ENCODE measurements at places on chromosomes 7 and 10.

DNA sequence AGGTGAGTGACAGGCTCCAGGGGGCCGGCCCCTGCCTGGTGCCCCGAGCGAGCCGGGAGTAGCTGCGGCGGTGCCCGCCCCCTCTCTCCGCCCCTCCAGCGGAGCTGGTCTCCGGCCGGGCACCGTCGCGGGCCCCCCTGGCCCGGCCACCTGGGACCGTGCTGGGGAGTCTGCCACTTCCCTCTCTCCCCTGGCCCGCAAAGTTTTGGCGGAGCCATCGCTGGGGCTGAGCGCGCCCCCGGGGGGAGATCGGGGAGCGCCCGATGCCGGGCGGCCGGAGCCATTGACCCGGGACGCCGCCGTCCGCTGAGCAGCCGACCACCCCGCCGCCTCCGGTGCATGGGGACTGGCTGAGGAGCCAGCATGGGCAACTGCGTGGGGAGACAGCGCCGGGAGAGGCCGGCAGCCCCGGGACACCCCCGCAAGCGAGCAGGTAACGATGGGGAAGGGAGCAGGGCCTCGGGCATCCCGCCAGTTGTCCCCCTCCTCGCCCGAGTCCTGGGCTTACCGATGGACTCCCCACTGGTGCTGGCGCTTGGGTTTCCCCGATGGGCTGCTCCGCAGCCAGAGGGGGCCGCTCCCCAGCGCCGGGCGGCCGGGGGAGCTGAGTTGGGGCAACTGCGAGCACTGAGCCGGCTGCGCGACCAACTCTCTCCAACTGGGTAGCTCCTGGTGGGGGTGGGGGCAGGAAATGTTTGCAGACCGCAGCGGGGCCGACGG lies at the start of gene UBTD1:
UBTD1 (plus strand) TSS at position 84 of the 720 bp plus-strand sequence; CDS start at position 364, 280 bp downstream.
- DNase-seq: no peak

DNA sequence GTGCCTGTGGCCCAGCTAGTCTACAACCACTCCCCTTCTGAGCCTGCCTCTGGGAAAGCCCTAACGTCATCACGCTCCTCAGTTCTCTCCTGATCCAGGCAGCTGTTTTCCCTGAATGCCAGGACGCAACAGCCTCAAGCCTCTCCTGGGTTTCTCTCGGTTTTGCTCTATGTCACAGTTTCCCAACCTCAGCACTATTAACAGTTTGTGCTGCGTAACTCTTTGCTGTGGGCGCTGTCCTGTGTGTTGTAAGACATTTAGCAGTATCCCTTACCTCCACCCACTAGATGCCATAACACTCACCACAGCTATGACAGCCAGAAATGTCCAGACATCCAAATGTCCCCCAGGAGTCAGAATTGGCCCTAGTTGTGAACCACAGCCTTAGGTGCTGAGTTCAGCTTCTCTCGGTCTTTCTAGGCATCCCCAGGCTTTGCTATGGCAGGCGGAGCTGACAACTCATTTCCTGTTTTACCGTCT lies 226.3 kb upstream of the NPVF start:
- no peak for DNase-seq

DNA sequence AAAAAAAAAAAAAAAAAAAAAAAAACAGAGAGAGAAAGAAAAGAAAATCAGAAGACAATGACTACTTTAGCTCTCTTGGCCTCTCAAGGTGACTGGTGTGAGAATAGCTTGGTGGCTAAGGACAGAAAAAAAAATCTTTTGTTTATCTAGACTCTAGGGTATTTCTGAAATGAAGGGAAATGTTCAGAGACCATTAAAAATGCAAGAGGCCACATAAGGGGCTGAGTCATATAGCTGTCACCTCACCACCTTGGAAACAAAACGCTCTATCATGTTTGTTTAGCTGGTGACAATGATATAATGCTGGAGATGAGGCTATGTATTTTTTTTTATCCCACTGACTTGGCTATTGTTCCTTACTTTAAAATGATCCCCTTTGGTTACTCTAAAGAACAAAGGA lies 287.0 kb upstream of the CDC14C start:
- no peak for DNase-seq

- DNase-seq: no peak
Observed at GRCh38 chr7:18467011-18467410, 28.5 kb upstream of the HDAC9 start.

- DNase-seq: no peak
Observed at GRCh38 chr7:30212701-30213111, 71.7 kb upstream of the ZNRF2 start.

Measured in fibroblast of the conjunctiva (primary cell).